ENCODE measurements at places on chromosomes 7 and 10. TPM values are rescaled to one million over a fixed set of nuclear protein-coding genes. Genes with fewer than 3 reads are reported as not detected.

DNA sequence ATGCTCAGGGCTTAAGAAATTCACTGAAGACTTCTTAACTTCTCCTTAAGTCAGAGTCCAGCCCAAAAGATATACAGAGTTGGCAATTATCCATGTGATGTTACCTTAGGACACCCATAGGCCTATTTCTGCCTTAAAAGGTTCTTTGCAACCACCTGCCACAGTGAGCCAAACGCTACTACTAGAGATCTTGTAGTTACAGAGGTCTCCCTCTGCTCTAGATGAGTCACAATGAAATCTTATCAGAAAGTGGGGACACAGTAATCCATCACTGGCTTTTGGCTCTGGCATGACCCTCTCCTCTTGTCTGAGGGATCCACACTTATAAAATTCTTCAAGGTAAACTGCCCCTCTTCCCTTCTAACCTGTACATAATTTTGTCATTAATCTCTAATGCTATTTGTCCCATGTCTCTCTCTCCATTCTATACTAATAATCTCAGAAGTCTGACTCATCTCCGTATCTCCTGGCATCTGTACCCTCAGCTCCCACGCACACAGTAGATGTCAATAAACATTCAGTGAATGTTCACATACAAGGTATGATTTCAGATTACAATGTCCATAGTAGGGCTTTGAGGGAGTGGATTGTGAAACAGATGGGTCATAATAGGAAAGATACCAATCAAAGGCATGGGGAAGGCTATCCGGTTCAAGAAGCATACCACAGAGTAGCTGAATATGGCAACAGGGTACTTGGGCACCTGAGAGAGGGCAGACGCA is 112.1 kb downstream of the SGMS1 start:
- DNase-seq, result no peak

- DNase-seq, result no peak
These were observed 248.4 kb upstream of the KLF6 start for GRCh38 chr10:4033341-4033896.

GRCh38 chr7:30663414-30663813 is 18.8 kb downstream of the CRHR2 start:
- no peak for DNase-seq

TEX36 gene
- not detected for polyA plus RNA-seq

ANKRD30A gene
- polyA plus RNA-seq, result not detected

PNLIPRP1 gene
- not detected for polyA plus RNA-seq

PRSS37 gene
- not detected for polyA plus RNA-seq

CALHM2 gene
- 0.40 TPM for polyA plus RNA-seq

All from naive B cell (primary cell).